ENCODE measurements at places on chromosomes 1 and 21.
A peak's percentile ranks its signal among the peaks of the same experiment; 100 is the strongest.

- no peak for DNase-seq
Observed at GRCh38 chr1:117615474-117615873, 9.6 kb downstream of the TENT5C start.

DNA sequence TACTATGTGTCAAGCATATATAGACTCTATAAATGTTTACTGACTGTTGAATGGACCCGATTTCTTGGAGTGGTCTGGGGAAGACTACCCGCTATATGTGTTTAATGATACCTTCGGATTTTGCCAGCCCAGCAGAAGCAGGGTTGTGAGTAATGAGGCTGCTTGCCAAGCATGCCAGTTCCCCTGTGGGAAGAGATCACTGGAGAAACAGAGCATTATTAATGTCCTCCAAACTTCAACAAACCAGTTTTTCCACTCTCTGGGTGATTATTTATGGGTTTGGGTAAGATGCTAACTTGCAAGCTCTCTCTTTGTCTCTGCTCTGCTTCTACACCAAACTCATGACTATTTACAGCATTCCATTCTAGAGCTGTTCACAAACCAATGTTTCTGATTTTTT, 25.1 kb upstream of the PHGDH start:
- no peak for DNase-seq

DNA sequence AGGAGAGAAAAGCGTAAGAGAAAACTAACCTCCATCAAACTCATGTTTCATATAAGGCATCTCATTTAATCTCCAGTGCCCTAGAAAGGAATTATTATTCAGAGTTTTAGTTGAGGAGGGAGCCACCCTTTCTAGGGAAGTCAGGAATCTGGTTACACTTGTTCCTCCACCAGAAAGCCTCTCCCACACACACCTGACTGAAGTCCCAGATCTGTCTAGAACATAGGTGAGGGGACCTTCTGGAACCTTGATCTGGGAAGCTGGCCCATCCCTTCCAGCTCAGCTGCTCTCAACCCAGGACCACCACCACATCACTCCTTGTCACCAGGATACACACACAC, 1.9 kb upstream of the DENND2D start:
- no peak for DNase-seq

DNA sequence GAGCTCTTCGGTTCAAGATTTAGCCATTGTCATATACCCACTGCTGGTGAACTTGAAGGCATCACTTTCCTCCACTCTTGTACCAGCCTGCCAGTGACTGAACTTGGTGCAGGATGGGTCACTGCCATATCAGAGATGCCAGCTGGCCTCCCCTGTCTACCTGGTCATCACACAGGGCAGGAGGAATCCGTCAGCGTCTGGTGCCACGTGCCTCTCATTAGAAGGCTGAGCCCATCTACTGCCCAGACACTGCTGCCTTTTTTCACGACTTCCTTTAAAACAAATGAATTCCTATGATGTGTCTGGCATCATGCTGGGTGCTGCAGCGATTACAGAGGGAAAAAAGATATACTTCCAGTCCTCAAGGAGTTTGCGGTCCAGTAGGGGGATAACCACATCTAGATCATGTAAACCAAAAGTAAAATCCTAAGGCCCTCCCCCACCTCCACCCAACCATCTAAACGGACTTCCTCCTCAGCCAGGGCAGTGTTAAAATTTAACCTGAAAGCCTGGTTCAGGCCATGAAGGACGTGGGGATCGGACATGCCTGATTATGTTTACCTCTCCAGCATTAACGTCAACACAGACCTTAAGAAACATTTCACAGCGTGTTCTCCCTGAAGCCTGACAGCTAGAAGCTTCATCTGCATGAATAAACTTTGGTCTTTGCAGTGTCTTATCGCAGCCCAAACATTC, 29.2 kb upstream of the PDE9A start:
- no peak for DNase-seq

GRCh38 chr1:113140588-113141446, 67.8 kb downstream of the LRIG2 start:
- DNase-seq: peak; percentile 82

DNA sequence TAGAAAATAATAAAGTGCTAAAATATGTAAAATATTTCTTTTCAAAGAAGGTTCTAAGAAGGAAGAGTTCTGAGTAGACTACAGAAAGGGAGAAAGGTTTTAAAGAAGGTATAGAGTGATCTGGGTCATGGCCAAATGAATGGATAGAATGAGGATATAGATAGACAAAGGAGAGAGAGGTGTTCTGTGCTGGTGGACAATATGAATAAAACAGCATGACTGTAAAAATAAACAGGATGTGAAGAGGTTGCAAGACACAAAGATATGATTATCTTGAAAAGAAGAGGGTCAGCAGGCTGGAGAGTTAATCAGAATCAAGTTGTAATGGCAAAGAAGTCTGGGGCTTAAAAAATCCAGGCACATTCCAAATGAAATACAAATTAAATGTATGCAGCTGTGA, 86.7 kb upstream of the GNG4 start:
- no peak for DNase-seq

- DNase-seq: no peak
Observed at GRCh38 chr1:93728480-93729131, 47.0 kb upstream of the BCAR3 start.

DNA sequence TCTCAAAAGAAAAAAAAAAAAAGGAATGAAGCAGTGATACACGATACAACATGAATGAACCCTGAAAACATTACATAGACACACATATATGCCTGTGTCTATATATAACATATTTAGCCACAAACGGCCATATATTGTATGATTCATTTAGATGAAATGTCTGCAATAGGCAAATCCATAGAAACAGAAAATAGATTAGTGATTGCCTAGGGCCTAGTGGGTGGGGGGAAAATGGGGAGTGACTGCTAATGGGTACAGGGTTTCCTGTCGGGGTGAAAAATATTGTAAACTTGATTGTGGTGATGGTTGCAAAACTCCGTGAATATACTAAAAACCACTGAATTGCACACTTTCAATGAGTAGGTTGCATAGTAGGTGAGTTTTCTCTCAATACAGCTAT, 6.0 kb upstream of the H6PD start:
- DNase-seq: no peak

DNA sequence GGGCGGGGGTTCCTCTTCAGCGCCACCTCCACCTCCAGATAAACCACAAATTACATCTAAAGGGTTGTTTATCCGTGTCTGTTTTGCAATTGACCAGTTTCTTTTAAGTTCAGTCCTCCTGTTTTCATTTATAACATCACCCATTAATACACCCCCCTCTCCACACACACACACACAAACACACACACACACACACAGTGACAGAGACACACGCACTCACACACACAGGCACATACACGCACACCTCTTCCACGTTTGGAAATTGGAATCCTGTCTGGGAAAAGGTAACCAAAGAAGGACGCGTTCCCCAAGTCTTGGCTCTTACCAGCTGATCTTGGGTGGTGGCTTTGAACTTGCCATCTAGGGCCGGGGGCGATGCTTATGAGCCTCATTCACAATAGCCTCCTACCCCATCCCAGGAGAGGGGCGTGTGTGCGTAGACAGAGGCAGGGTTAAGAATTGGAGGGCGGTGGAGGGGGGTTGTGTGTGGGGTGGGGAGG, 442 bp upstream of the CSMD2 start:
- no peak for DNase-seq

DNA sequence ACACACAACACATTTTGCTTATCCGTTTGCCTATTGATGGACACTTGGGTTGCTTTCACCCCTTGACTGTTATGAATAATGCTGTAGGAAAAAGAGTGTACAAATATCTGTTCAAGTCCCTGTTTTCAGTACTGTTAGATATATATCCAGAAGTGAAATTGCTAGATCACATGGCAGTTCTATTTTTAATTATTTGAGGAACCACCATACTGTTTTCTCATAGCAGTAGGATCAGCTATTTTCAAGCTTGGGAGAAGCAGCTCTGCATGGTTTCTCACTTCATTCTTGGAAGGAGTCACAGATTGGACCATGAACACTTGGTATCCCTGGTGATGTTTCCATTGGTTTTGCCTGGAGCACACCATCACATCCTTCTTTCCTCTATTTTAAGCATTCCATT, 114.4 kb upstream of the ZP4 start:
- DNase-seq: no peak

DNA sequence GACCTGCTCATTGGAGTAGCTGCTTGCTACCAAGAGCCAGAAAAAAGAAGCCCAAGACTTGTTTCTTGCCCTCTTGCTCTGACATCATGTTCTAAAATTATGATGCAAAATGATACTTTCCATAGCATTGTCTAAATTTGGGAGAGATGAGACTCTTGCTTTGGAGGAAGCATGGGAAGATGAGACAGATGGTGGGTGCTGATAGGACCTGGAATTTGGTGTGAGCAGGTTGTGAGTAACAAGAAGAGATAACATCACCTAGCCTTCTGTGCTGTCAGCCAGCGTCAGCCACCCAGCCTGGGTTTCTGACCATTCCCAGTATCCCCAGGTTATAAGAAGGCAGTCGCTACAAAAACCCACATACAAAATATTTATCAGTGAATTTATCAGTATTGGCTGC, 67.1 kb upstream of the GCLM start:
- DNase-seq: no peak

GRCh38 chr21:40547906-40548513, 298.9 kb downstream of the DSCAM start:
- no peak for DNase-seq

- DNase-seq: no peak
Observed at GRCh38 chr1:201310986-201311355, 27.7 kb downstream of the PKP1 start.

- peak; percentile 50 for DNase-seq
Observed at GRCh38 chr21:36491209-36491910, 11.4 kb upstream of the CLDN14 start.

GRCh38 chr1:169682071-169682470, 29.3 kb downstream of the SELL start:
- no peak for DNase-seq

- no peak for DNase-seq
Observed at GRCh38 chr1:163874070-163874469, 552.3 kb downstream of the NUF2 start.

GRCh38 chr1:242086093-242086492, 87.2 kb upstream of the MAP1LC3C start:
- no peak for DNase-seq

DNA sequence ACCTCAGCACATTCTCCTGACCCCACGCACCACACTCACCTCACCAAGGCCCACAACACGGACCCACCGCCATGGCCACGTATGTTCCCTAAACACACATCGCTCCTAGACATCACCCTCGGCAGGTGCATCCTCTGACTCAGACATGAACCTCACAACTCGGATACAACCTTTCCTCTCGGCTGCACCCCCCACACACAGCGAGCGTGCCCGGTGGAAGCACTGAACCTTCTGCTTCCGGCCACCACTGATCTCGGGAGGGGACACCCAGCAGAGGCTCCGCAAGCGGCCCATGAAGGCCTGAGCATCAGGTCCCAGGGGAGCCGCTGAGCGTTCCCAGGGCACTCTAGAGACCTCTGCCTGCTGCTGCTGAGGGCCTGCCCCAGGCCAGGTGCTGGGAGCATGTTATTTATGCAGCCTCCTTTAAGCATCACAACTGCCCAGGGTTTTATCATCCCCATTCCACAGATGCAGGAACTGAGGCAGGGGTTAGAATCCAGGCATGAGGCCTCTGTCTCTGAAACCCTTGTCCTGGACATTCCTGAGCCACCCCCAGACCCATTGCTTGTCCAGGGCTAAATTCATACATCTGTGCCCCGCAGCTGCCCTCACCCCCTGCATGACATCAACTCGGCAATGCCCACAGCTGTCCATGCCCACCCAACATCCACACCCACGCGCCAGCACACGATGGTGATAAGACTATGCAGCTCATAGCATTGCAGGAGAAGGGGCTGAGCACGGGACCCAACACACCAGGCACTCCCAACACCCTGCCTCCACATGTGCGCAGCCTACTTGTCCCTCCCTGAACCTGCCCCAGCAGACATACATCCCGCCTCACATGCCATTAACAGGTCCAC, 27.0 kb downstream of the SDC3 start:
- no peak for DNase-seq

DNA sequence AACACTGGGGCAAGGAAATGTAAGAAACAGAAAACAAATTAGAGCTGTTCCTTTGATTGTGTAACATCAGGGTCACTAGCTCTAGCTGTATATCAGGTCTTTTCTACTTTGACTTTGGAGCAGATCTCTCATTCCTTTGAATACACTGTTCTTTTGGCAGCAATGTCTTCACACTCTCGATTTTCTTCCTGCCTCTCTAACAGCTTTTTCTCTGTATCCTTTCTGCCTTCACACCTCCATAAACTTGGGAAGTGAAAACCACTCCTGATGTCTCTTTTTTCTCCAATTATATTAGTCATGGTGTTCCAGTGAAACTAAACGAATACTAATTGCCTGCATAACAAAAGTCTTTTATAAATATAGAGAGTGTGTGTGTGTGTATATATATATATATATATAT, 1458.0 kb downstream of the NCAM2 start:
- no peak for DNase-seq

GRCh38 chr1:6822530-6823359, 37.5 kb downstream of the CAMTA1 start:
- DNase-seq: no peak

DNA sequence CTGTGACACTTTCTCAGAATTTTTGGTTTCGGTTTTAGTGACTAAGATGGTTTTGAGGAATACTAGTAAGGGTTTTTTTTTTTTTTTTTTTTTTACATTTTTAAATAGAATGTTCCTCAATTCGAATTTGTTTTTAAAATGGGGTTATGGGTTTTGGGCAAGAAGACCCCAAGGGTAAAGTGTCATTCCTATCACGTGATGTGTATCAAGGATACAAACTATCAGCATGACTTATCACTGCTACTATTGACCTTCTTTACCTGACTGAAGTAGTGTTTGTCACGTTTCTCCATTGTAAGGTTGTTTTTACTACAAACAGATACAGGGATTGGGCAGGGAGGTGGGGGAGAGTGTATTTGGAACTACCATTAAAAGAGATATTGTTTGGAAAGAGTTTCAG, 781.1 kb upstream of the ADGRL4 start:
- no peak for DNase-seq

DNA sequence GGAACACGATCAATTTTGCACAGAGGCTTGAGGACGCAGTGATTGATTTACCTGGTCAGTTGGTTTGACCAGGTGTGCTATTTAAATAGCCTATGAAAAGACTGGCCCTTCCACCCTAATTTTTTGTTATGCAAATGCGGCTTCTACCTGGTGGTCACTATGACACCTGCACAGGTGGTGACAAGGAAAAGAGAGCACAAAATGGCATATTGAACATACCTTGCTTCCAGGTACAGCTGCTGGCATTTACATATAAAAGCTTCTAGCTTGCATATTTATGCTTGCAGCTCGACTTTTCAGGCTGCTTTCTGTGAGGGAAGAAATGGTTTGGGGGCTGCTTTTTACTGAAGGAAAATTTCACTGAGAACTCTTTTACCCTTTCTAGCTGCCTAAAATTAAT, 15.3 kb upstream of the FMO4 start:
- DNase-seq: no peak
